ENCODE measurements at places on chromosomes 11 and 22.

GRCh38 chr11:76685831-76686230 lies 15.3 kb upstream of the LRRC32 start:
- no peak for DNase-seq

DNA sequence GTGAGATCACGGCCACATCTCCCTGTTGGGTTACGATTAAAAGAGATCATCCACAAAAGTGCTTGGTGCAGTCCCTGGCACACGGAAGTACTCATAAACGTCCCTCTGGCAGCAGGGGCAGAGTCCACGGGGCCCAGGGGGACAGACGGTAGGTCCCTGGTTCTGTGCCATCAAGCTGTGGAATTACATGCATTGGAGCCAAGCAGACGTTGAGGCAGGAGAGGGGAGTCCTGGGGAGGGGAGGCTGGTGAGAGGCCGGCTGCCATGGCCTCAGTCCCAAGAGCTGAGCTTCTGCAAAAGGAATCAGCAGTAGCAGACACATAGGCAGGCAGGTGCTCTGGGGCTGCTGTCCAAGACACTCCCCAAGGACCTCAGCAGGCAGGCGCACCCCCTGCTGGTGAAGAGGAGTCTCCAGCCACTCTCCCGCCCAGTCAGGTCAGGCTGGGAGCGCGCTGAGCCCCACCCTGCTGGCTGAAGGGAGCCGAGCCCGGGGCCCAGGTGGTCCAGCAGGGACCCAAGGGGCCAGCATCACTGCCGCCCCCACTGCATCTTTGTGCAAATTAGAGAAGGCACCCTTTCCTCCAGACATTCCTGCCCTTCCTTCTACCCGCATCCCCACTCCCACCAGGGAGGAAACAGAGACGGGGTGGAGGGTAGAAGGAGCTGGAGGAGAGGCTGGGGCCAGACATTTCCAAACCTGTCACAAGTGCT lies 7.6 kb upstream of the KCTD17 start:
- peak; percentile 50 for DNase-seq

- DNase-seq: no peak
Observed at GRCh38 chr11:825366-826226, 2.1 kb upstream of the CRACR2B start.

DNA sequence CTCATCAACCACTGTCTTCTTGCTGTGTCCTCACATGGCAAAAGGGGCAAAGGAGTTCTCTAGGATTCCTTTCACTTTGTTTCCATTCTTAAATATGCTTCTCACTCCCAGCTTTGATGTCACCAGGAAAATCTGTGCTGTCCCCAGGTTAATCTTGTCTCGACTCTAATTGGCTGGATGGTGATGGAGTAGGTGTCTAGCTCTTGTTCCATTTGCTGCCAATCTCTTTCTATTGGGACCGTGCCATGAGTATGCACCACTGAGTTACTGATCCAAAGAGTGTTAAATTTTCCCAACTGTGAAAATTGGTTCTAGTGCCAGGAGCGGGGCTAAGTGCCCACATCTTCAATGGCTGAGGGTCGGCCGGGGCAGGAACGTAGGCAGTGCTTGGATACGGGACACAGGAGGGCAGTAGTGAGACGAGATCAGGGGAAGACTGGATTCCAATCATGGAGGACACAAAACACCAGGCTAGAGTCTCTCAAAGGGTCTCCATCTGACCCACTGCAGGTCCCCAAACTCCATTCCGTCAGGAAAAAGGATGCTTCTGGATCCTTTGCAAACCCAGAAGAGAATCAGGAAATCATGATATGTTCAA lies 47.7 kb upstream of the CSNK2A3 start:
- DNase-seq: no peak

DNA sequence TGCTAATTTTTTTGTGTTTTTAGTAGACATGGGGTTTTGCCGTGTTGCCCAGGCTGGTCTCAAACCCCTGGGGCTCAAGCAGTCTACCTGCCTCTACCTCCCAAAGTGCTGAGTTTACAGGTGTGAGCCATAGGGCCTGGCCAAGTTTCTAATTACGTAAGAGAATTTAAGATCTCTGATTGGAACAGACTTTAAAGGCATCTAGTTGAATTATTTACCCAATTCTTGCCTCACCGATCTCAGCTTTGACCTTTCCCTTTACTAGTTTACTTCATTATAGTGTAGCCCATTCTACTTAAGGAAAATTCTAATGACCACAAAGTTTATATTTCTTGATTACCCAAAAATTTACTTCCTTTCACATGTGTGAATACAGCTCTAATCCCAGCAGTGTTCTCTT lies 81.6 kb downstream of the YAP1 start:
- DNase-seq: no peak

- no peak for DNase-seq
Observed at GRCh38 chr11:91163619-91164451, 941.0 kb upstream of the CHORDC1 start.

Data from stimulated activated CD4-positive, alpha-beta T cell treated with anti-CD3 and anti-CD28 coated beads, Interleukin-4, amount 100 ng/mL, for 4 hours (primary cell).